ENCODE measurements at places on chromosomes 1 and 21. TPM values are rescaled to one million over a fixed set of nuclear protein-coding genes. Genes with fewer than 3 reads are reported as not detected.

The TLR5 gene
- not detected for total RNA-seq

The C1QB gene
- not detected for total RNA-seq

The SNX27 gene
- 58.9 TPM for total RNA-seq

The NOL9 gene
- 11.7 TPM for total RNA-seq

The ZNF644 gene
- total RNA-seq: 38.9 TPM

The SMIM34 gene
- total RNA-seq: not detected

The KRTAP20-4 gene
- not detected for total RNA-seq

The TAGLN2 gene
- 135 TPM for total RNA-seq

The LENEP gene
- total RNA-seq: not detected

The RPS27 gene
- total RNA-seq: 660 TPM

The ERRFI1 gene
- total RNA-seq: 14.9 TPM

The RRP1B gene
- 6.2 TPM for total RNA-seq

The APCS gene
- not detected for total RNA-seq

The ASCL5 gene
- total RNA-seq: not detected

The GRIK3 gene
- total RNA-seq: not detected

The TSSK3 gene
- total RNA-seq: 0.59 TPM

The PPM1J gene
- total RNA-seq: 0.82 TPM

The TMPRSS15 gene
- total RNA-seq: not detected

The NPHS2 gene
- total RNA-seq: not detected

The PTGS2 gene
- 3.5 TPM for total RNA-seq

The CHI3L2 gene
- 4.4 TPM for total RNA-seq

The C1QA gene
- total RNA-seq: not detected

The SLC30A2 gene
- total RNA-seq: not detected

The HSPG2 gene
- 81.3 TPM for total RNA-seq

The PDZK1IP1 gene
- not detected for total RNA-seq

The C1orf141 gene
- total RNA-seq: not detected

The SLAMF7 gene
- total RNA-seq: not detected

The CD48 gene
- not detected for total RNA-seq

The SELP gene
- total RNA-seq: 1.7 TPM

The GBP7 gene
- not detected for total RNA-seq

The KCNE1 gene
- 0.23 TPM for total RNA-seq

The OR10K1 gene
- total RNA-seq: not detected

The LY9 gene
- total RNA-seq: not detected

The ACTL8 gene
- total RNA-seq: 0.47 TPM

The RHOU gene
- total RNA-seq: 0.45 TPM

The IL19 gene
- total RNA-seq: not detected

The PDPN gene
- total RNA-seq: 51.0 TPM

Data from smooth muscle cell of the coronary artery (primary cell).